ENCODE measurements at places on chromosomes 2 and 18. TPM values are rescaled to one million over a fixed set of nuclear protein-coding genes. Genes with fewer than 3 reads are reported as not detected.

The ACYP2 gene
- 13.6 TPM for total RNA-seq

The FAM98A gene
- total RNA-seq: 25.2 TPM

The CFAP210 gene
- total RNA-seq: not detected

The CXCR1 gene
- total RNA-seq: not detected

The KCNIP3 gene
- 47.4 TPM for total RNA-seq
